ENCODE measurements at places on chromosomes 13 and 19. TPM values are rescaled to one million over a fixed set of nuclear protein-coding genes. Genes with fewer than 3 reads are reported as not detected.
A peak's percentile ranks its signal among the peaks of the same experiment; 100 is the strongest.

GRCh38 chr19:46206176-46206575, 23.4 kb upstream of the IGFL1 start:
- DNase-seq: no peak
- H3K36me3 ChIP-seq: no peaks in the 10 kb centered on the region
- H3K27ac ChIP-seq: no peak overlapping the region

GRCh38 chr13:102680842-102681740, 13.8 kb downstream of the METTL21C start:
- H3K36me3 ChIP-seq: peaks cover 18% of the 10 kb centered on the region
- H3K4me1 ChIP-seq: no peaks in the 10 kb centered on the region
- H3K4me3 ChIP-seq: no peak overlapping the region
- DNase-seq: no peak
- H3K27me3 ChIP-seq: no peaks in the 10 kb centered on the region

GRCh38 chr13:74253161-74253560, 119.0 kb upstream of the KLF12 start:
- H3K4me1 ChIP-seq: no peaks in the 10 kb centered on the region
- H3K36me3 ChIP-seq: no peaks in the 10 kb centered on the region
- no peak for DNase-seq

GRCh38 chr19:10797541-10798256, 38.3 kb downstream of the TMED1 start:
- no peak overlapping the region for H3K4me3 ChIP-seq
- H3K4me1 ChIP-seq: no peaks in the 10 kb centered on the region
- 0 out of 2 replicates have a peak overlapping the region, but pooled peaks have one; percentile 26 for H3K27ac ChIP-seq
- H3K27me3 ChIP-seq: no peaks in the 10 kb centered on the region
- no peak for DNase-seq

DNA sequence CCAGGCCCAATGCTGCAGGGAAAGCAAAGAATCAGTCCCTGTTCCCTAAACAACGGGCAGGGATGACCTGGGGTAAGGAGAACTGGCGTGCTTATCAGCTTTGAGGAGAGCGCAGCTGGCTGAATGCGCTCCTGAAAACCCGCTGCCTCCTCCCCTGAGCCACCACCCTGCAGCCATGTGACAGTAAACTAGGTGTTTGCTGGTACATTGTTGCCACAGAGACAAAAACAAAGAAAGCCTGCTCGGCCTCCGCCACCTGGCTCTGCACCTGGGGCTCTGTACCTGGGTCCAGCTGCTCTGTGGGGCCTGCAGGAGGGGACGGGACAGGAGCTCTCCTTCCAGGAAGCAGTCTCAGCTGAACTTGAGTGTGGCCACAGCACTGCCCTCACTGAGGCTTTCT, 21.8 kb downstream of the MCF2L start:
- H3K27me3 ChIP-seq: no peaks in the 10 kb centered on the region
- no peaks in the 10 kb centered on the region for H3K4me1 ChIP-seq
- no peak overlapping the region for H3K4me3 ChIP-seq
- peak; percentile 67 for DNase-seq
- H3K27ac ChIP-seq: no peak overlapping the region
- no peaks in the 10 kb centered on the region for H3K36me3 ChIP-seq

DNA sequence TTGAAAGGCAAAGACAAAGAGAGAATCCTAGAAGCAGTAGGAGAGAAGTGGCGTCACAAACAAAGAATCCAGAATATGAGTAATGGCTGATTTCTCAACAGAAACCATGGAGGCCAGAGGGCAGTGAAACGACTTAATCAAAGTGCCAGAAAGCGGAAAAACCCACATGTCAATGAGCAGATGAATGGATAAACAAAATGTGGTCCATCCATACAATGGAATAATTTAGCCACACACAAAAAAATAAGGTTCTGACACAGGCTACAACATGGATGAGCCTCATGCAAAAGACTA, 52.2 kb upstream of the RANBP3 start:
- H3K4me1 ChIP-seq: no peaks in the 10 kb centered on the region
- DNase-seq: no peak
- no peak overlapping the region for H3K4me3 ChIP-seq
- no peaks in the 10 kb centered on the region for H3K27me3 ChIP-seq
- H3K36me3 ChIP-seq: no peaks in the 10 kb centered on the region

DNA sequence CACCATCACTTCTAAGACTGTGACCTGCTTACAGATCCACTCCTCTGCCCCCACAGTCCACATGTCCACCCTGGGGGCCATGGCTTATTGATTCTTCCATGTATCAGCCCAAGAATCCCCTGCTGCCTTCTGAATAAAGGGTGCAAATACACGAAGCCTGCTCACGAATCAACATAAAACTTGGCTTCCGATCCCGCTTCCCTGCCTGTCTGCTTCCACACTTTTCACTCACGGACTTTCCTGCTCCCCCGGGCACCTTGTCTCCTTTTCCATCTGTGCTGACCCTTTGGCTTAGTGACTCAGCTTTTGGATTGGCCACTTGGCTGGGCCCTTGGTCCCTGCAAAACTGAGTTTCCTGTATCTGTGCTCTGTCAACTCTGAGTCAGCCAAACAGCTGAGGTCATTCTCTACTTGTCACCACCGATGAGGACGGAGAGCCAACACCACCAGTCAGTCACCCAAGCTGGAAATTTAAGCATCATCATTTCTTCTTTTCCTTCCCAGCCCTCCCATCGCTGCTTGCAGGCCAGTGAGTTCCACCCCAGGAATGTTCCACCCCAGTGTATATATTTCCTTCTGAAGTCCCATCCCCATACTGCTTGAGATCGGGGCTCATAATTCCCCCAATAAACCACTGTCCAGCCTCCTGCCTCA, 11.4 kb upstream of the USP12 start:
- no peak for DNase-seq
- peaks cover 12% of the 10 kb centered on the region for H3K4me1 ChIP-seq
- no peak overlapping the region for H3K4me3 ChIP-seq
- no peaks in the 10 kb centered on the region for H3K36me3 ChIP-seq
- H3K27ac ChIP-seq: no peak overlapping the region
- no peaks in the 10 kb centered on the region for H3K27me3 ChIP-seq

DNA sequence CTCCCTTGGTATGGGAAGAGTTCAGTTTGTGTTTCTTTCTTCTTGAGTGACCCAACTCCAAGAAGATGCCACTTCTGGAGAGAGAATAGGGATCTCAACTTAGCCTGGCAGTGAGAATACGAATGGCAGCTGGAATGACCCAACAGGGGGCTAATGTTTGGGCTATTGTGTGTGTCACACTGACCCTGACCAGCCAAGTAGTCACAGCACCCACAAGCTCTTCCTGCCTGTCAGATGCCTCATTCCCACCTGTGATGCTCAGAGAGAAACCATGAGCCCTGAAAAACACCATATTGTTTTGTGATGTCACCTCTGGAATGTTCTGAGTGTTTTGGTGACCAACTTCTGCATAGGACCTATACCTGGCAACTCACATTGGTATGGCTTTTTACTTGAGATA, at the start of gene CBY2:
Gene CBY2 (plus strand): TSS at position 233 of the 400 bp plus-strand sequence. CDS start 71 bp downstream, at position 304.
- H3K4me1 ChIP-seq: no peaks in the 10 kb centered on the region
- no peak within 1 kb of the TSS for H3K4me3 ChIP-seq
- H3K36me3 ChIP-seq: no peaks in the 10 kb centered on the region
- no peak within 1 kb of the TSS for H3K27ac ChIP-seq
- no peaks in the 10 kb centered on the region for H3K27me3 ChIP-seq

GRCh38 chr19:53600217-53600616, 31.6 kb upstream of the DPRX start:
- no peaks in the 10 kb centered on the region for H3K36me3 ChIP-seq
- H3K4me3 ChIP-seq: no peak overlapping the region
- H3K27ac ChIP-seq: no peak overlapping the region

- H3K4me1 ChIP-seq: peaks cover 23% of the 10 kb centered on the region
- DNase-seq: no peak
- H3K27me3 ChIP-seq: peaks cover 17% of the 10 kb centered on the region
- H3K4me3 ChIP-seq: no peak overlapping the region
Observed at GRCh38 chr19:35848919-35849505, 3.3 kb downstream of the NPHS1 start.

DNA sequence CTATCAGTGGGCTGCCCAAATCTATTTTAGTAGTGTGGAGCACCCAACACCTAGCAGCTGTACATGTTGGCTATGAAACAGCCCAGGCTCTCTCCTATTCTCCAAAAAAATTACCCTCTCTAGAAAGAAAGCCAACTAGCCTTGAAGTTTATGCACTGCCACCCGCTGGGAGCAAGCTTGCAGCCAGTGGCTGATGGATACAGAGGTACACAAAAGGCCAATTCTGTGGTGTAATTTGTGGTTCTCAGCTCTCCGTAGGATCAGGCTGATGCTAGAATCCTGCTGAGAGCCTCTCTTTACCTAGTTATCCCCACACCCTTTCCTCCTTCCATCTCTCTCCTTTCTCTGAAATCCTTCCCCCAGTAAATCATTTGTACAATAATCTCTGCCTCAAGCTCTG, 1120.7 kb downstream of the DIAPH3 start:
- peaks cover 15% of the 10 kb centered on the region for H3K4me1 ChIP-seq
- H3K27ac ChIP-seq: no peak overlapping the region
- H3K36me3 ChIP-seq: no peaks in the 10 kb centered on the region
- H3K27me3 ChIP-seq: no peaks in the 10 kb centered on the region

DNA sequence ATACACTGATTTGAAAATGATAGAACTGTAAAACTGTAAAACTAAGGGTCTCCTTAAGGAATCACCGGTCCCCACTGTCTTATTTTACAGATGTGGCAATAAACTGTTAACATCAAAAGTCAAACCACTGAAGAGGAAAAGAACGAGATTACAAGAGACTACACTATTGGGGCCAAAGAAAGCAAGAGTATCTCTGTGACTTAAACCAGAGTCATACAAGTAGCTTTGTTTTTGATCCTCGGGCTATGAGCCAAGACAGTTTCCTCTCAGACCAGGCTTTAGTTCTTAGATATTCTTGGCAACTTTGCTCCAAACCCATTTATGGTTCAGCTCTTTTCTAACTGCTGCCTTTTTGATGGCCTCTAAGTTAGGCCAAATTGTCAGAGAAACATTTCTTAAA, 113.8 kb downstream of the TBC1D4 start:
- no peaks in the 10 kb centered on the region for H3K36me3 ChIP-seq
- H3K27me3 ChIP-seq: no peaks in the 10 kb centered on the region
- no peak for DNase-seq
- H3K4me3 ChIP-seq: no peak overlapping the region

DNA sequence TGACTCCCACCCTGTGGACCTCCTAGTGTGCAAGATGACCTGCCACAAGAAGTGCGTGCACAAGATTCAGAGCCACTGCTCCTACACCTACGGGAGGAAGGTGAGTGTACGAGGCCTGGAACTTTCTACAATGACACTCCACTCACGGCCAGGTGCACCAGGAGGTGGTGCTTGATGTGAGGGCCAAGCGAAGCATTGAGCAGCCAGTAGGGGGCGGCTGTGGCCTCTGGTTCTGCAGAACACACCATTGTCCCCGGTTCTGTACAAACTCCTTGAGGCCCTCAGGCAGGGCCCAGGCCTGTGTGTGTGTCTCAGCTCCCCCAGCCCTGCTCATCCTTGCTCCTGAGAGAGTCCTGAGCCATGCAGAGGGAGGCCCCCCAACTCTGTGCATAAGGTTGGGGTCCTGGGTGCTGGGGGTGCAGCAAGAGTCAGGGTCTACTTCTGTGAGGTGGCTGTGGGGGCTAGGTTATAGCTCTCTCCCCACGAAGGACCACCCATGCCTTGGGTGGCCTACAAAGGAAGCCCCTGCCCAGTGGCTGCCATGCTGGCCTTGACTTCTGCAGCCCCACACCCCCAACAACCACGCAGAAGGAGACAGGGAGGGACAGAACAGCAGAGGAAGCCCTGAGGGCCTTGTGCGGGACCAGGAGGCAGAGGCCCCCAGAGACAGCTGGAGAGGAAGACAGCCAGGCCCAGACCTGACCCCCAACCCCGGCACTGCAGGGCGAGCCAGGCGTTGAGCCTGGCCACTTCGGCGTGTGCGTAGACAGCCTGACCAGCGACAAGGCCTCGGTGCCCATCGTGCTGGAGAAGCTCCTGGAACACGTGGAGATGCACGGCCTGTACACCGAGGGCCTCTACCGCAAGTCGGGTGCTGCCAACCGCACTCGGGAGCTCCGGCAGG, 9.7 kb upstream of the USE1 start:
- no peak overlapping the region for H3K4me3 ChIP-seq
- no peaks in the 10 kb centered on the region for H3K36me3 ChIP-seq
- peak; percentile 90 for DNase-seq

GRCh38 chr13:73107481-73107880, 48.7 kb downstream of the KLF5 start:
- no peak overlapping the region for H3K27ac ChIP-seq
- H3K36me3 ChIP-seq: no peaks in the 10 kb centered on the region
- no peak overlapping the region for H3K4me3 ChIP-seq

GRCh38 chr19:35363711-35364425, 5.6 kb downstream of the FFAR3 start:
- no peaks in the 10 kb centered on the region for H3K27me3 ChIP-seq
- DNase-seq: no peak
- no peaks in the 10 kb centered on the region for H3K4me1 ChIP-seq
- H3K4me3 ChIP-seq: no peak overlapping the region
- H3K36me3 ChIP-seq: no peaks in the 10 kb centered on the region

DNA sequence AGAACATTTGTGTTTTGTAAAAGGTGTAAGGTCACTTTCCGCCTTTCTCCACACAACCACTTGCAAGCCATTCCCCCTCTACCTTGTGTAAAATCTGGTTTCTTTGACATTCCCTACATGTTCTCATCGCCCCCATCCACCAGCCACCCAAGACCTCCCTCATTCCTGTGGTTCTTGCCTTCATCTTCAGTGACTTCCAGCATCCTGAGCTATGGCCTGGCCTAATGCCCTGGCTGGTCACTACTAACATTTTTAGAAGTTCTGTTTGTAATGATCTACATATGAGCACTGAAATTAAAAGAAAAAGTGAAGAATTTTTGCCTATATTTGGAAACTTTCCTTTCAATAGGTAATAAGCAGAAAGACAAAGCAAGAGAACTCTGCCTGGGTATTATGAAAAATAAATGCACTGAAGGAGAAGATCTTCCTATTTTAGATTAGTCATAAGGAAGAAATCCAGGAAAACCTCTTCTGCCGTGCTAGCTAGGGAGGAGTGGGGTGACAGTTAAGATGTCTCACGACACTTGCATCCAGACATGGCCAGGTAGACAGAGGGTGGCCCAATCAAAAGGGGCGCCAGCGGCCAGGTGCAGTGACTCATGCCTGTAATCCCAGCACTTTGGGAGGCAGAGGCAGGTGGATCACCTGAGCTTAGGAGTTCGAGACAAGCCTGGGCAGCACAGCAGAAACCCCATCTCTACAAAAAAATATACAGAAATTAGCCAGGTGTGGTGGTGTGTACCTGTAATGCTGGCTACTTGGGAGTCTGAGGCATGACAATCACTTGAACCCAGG, 28.1 kb upstream of the MPHOSPH8 start:
- no peak overlapping the region for H3K27ac ChIP-seq
- peaks cover 4% of the 10 kb centered on the region for H3K4me1 ChIP-seq
- peaks cover 32% of the 10 kb centered on the region for H3K27me3 ChIP-seq
- no peak for DNase-seq
- peaks cover 7% of the 10 kb centered on the region for H3K36me3 ChIP-seq

Gene CCNA1
- total RNA-seq: 7.4 TPM

Gene ZNF491
- 1.1 TPM for total RNA-seq

Gene IGFL4
- 1.0 TPM for total RNA-seq

Gene CEACAM8
- not detected for total RNA-seq

Gene HNRNPM
- 389 TPM for total RNA-seq

Gene GSX1
- total RNA-seq: not detected

Gene CEACAM3
- not detected for total RNA-seq

Gene FAAP24
- 1.6 TPM for total RNA-seq

Gene UBL5
- total RNA-seq: 484 TPM

Gene METTL21C
- total RNA-seq: not detected

Gene HSPBP1
- 91.1 TPM for total RNA-seq

Gene NDUFA7
- 38.3 TPM for total RNA-seq

All from GM23338 (cell line).